ENCODE measurements at places on chromosomes 12 and 14. TPM values are rescaled to one million over a fixed set of nuclear protein-coding genes. Genes with fewer than 3 reads are reported as not detected.

The FAM186B gene
- total RNA-seq, result 0.21 TPM

The MSI1 gene
- total RNA-seq, result not detected

The CLEC1A gene
- total RNA-seq, result not detected

The CKB gene
- total RNA-seq, result 2.2 TPM

The KCNH3 gene
- total RNA-seq, result 5.3 TPM

The BMP4 gene
- total RNA-seq, result not detected

DNA sequence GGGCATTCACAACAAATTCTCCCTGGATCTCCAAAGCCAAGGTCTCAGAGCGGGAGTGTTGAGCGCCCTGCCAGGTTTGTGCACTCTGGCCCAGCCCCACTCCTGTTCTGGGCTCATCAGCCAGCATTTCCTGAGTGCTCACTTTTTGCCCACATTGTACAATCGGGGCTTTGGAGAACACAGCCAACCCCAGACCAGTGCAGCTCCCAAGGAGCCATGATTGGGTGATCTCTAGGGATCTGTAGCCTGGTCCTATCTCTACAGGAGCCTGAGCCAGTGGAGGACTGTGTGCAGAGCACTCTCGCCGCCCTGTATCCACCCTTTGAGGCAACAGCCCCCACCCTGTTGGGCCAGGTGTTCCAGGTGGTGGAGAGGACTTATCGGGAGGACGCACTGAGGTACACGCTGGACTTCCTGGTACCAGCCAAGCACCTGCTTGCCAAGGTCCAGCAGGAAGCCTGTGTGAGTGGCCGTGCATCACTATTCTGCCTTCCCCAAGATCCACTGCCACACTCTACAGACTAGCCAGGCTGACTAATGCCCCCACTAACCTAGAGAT lies 2.8 kb downstream of the ARHGEF40 start:
- no peaks in the 10 kb centered on the region for H3K36me3 ChIP-seq
- no peak overlapping the region for H3K27ac ChIP-seq
- no peak for DNase-seq
- no peak overlapping the region for H3K4me3 ChIP-seq
- H3K4me1 ChIP-seq, result peaks cover 37% of the 10 kb centered on the region
- peaks cover 51% of the 10 kb centered on the region for H3K27me3 ChIP-seq

GRCh38 chr14:104587641-104588040 lies 8.1 kb downstream of the C14orf180 start:
- no peak overlapping the region for H3K27ac ChIP-seq
- no peaks in the 10 kb centered on the region for H3K27me3 ChIP-seq
- no peak overlapping the region for H3K4me3 ChIP-seq
- DNase-seq, result no peak
- no peaks in the 10 kb centered on the region for H3K36me3 ChIP-seq
- no peaks in the 10 kb centered on the region for H3K4me1 ChIP-seq

- DNase-seq, result no peak
- H3K4me3 ChIP-seq, result no peak overlapping the region
- H3K27ac ChIP-seq, result no peak overlapping the region
- H3K36me3 ChIP-seq, result no peaks in the 10 kb centered on the region
Observed at GRCh38 chr12:1855241-1855640, 34.9 kb downstream of the LRTM2 start.

DNA sequence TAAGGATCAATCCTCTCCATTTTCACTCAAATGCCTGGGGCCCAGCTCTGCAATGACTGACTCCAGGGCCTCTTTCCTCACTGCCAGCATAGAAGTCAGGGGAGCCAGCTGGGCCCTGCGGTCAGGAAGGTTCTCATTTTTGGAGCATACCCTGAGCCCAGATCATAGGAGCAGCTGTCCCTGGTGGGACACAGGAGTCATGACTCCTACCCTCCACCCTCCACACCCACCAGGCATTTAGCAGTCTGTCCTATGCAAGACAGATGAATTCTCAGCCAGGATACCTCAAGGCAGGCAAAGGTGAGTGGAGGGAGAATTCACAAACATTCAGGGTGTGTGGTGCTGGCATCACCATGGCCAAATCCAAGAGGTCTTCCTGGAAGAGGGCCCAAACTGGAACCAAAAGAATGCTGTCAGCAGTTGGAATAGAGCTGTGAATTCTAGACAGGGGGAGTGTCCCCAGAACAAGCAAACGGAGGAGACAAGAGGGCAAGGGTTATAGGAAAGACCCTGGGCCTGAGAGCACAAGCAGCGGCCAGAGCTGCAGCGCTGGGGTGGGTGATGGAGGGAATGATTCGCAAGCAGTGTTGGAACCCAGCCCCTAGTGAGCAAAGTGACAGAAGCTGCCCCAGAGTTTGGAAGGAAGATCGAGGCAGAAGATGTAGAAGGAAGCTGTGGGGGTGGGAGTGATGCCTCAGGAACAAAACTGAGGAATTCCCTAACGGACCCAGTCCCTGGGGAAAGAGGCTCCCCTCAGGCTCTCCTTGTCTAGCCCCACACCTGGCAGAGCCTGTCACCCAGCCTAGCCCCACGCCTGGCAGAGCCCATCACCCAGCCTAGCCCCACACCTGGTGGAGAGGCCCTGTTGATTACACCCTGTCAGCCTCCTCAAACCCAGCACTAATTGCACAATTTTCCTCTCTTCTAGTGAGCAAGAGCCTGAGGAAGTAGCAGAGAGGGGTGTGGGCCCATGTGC lies 4.5 kb upstream of the REM2 start:
- peaks cover 41% of the 10 kb centered on the region for H3K36me3 ChIP-seq
- no peak overlapping the region for H3K27ac ChIP-seq
- peaks cover 5% of the 10 kb centered on the region for H3K4me1 ChIP-seq
- no peak for DNase-seq
- no peak overlapping the region for H3K4me3 ChIP-seq

DNA sequence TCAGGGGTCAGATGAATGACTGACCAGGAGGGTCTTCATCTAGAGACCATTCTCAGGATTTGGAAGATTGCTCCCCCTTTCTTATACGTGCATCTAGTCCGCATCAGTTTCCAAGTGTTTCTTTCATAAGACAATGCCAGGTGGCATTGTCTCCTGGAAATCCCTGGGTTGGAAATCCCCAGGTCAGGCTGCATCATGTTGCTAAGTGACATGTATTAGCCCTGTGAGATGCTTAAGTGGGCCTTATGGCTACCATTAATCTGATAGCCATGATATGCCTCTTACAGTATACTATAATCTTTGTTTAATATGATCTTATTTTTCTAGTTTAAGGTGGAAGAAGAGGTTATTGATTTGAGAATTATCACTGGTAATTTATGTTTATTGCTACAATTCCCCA lies 92.8 kb downstream of the DIO3 start:
- DNase-seq, result no peak
- H3K36me3 ChIP-seq, result no peaks in the 10 kb centered on the region
- H3K27me3 ChIP-seq, result peaks cover 60% of the 10 kb centered on the region
- no peak overlapping the region for H3K4me3 ChIP-seq
- no peak overlapping the region for H3K27ac ChIP-seq

GRCh38 chr14:75860561-75861160 lies 121.1 kb downstream of the TGFB3 start:
- H3K27ac ChIP-seq, result no peak overlapping the region
- no peaks in the 10 kb centered on the region for H3K36me3 ChIP-seq
- H3K4me3 ChIP-seq, result no peak overlapping the region
- H3K27me3 ChIP-seq, result no peaks in the 10 kb centered on the region
- no peak for DNase-seq

DNA sequence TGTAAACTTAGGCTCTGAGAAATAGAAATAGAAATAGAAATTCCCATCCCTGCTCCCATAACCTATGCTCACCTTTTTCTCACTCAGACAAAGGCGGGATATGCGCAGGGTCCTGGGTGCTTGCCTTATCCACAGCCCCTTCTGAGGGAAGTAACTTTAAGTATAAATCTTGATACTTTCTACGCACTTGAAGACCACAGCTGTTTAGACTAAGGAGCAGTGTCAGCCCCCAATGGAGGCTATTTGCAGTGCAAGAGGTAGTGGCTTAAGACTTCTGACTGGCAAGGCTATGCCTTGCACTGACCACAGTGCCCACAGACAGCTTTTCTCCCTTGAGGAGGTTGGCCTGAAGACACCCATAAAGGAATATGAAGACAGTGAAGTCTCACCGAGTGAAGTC lies 35.2 kb downstream of the ASCL1 start:
- no peak for DNase-seq
- H3K4me1 ChIP-seq, result peaks cover 13% of the 10 kb centered on the region
- no peak overlapping the region for H3K4me3 ChIP-seq

GRCh38 chr12:110234331-110234751 lies 46.7 kb upstream of the ATP2A2 start:
- H3K36me3 ChIP-seq, result no peaks in the 10 kb centered on the region
- no peak overlapping the region for H3K27ac ChIP-seq
- H3K27me3 ChIP-seq, result peaks cover 15% of the 10 kb centered on the region
- no peak overlapping the region for H3K4me3 ChIP-seq
- no peak for DNase-seq
- no peaks in the 10 kb centered on the region for H3K4me1 ChIP-seq

- H3K4me3 ChIP-seq, result no peak overlapping the region
- H3K27me3 ChIP-seq, result no peaks in the 10 kb centered on the region
- no peak for DNase-seq
- H3K36me3 ChIP-seq, result no peaks in the 10 kb centered on the region
Observed at GRCh38 chr12:44159216-44159615, 323.3 kb downstream of the TMEM117 start.

- H3K27me3 ChIP-seq, result no peaks in the 10 kb centered on the region
- no peak overlapping the region for H3K27ac ChIP-seq
- peak; percentile 65 for DNase-seq
- H3K4me1 ChIP-seq, result peaks cover 40% of the 10 kb centered on the region
Observed at GRCh38 chr14:23562822-23563472, 4.6 kb downstream of the AP1G2 start.

DNA sequence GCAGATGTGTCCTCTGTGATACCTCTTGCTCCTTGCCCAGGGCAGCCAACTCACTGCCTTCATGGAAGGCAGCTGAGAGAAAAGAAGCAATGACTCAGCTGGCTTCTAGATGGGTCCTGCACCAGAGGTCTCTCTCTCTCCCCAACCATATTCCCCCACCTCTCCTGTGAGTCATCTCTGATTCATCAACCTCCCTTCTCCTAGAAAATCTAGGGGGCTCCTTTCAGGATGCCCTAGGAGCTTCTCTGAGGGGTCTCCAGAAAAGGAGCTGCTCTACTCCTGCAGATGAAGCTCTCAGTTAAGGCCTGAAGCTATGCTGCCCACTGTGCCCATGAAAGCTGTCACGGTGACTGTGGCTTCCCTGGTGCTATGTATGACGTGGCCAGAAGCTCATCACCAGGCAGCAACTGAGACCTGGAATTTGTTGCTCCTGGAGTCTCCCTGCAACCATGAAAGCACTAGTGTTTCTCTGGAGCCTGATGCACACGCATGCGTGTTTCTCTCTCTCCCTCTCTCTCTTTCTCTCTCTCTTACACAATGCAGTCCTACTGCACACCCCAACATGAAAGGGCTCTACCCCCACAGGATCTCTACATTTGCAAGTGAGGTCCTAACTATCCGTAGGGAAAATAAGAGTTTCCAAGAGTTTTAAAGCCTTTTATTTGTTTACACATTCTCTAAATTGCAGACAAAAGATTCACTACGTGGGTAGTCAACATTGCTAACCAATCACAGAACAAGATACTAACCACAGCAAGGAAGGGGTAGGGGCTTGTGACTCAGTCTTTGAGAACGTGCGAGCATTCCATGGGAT lies 285.3 kb downstream of the DPF3 start:
- no peak overlapping the region for H3K4me3 ChIP-seq
- H3K27me3 ChIP-seq, result peaks cover 38% of the 10 kb centered on the region
- H3K36me3 ChIP-seq, result no peaks in the 10 kb centered on the region
- DNase-seq, result no peak

- H3K4me3 ChIP-seq, result peak overlapping the region; percentile 72
- H3K27ac ChIP-seq, result peak overlapping the region; percentile 29
- H3K27me3 ChIP-seq, result peaks cover 8% of the 10 kb centered on the region
- peak; percentile 74 for DNase-seq
Observed at GRCh38 chr12:1605129-1606020, 11.0 kb upstream of the FBXL14 start.

Data from activated CD8-positive, alpha-beta T cell treated with anti-CD3 and anti-CD28 coated beads, Interleukin-2, amount 10 ng/mL, durations not matched to agents 7 days and 5 days (primary cell).